GM18507 (cell line): ENCODE measurements at places on chromosomes 5 and 9.

- DNase-seq: no peak
Observed at GRCh38 chr9:136095070-136096058, at the start of gene NACC2. NACC2 (minus strand) TSS chr9:136095289; CDS start chr9:136050521, 44,768 bp downstream.

- DNase-seq: no peak
Observed at GRCh38 chr9:126516561-126516935, 97.2 kb upstream of the LMX1B start.

GRCh38 chr9:118594428-118594827, 774.8 kb downstream of the BRINP1 start:
- no peak for DNase-seq

GRCh38 chr5:35672995-35673394, 55.3 kb downstream of the SPEF2 start:
- DNase-seq: no peak

DNA sequence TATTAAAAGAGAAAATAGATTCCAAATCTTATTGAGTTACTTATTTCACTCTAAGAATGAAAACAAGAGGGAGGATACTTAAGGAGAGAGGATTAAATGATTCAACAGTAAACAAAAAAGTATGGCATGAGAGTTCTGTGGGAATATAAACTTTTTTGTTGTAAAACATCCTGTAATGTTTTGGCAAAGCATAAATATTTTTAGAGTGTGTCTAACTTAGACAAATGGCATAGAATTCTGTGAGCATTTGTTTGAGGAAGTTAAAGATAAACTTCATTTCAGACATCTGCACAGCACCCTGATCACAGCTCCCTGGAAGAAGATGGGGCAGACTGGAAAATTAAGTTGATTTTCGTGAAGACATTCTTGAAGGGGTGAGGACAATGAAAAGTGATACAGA, 246.8 kb upstream of the HAPLN1 start:
- no peak for DNase-seq

DNA sequence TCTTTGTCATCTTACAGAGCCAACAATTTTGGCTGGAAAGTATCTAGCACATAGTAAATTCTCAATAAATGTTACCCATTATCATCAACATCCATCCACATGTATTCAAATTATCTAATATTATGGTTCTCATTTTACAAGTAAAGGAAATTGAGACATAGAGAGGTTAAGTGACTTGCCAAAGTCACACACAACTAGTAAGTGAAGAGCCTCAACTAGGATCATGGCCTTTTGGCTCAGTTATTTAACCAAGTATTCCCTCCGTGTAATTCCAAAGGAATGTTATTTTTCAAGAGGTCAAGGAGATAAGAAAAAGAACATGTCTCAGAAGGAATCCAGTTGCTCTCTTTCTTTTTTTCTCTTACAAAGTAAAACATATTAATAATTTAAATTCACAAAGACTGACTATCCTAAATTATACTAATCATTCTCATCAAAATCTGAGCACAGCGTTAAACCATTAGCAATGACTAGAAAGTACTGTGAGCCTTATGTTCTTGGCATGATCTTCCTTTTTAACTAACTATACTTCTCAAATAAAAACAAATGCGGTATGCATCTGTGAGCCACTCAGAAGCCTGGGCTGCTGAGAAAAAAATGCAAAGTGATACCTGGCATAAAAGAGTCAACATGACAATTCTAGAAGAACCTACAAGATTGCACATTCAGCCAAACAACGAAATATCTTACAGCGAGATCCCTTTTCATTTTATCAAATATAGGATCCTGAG, 350.9 kb downstream of the GLIS3 start:
- no peak for DNase-seq

GRCh38 chr9:32497921-32498320, 28.1 kb downstream of the RIGI start:
- DNase-seq: no peak

DNA sequence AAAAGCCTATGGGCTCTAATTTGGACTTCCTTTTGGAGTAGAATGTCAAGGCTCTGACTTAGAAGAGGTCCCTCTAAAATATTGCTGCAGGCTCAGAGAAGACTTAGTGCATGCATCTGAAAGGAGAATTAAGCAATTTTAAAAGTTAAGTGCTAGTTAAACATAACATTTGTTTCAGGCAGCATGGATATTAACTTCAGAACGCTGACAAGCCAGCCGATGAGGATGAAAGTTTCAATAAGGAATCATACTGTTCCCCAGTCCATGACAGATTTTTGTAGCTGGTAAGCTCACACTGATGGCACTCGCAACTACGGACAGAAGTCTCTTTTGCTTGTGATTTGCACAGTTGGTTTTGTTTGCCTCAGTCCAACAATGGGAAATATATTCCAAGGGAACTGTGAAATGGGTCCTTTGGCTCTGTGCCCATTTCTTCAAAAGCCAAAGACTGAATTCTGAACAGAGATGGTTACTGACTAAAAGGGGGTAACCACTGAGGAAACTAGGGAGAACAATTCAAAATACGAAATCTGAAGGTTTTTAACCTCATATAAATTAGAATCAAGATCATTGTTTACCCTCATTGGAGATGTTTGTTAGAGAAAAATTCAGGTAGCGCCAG, 47.6 kb downstream of the DCP2 start:
- no peak for DNase-seq

- no peak for DNase-seq
Observed at GRCh38 chr5:154271466-154271865, 80.9 kb downstream of the GALNT10 start.

DNA sequence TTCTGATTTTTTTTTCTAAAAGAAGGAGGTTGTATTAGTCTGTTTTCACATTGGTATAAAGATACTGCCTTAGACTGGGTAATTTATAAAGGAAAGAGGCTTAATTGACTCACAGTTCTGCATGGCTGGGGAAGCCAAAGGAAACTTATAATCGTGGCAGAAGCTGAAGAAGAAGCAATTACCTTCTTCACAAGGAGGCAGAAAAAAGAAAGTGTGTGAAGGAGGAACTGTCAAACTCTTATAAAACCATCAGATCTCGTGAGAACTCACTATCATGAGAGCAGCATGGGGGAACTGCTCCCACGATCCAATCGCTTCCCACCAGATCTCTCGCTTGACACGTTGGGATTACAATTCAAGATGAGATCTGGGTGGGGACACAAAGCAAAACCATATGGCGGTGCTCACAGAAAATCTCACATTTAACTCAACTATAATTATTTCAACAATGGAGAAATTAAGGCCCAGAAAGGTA, 27.1 kb downstream of the DPYSL3 start:
- no peak for DNase-seq

GRCh38 chr9:73162987-73163768, 11.5 kb downstream of the ANXA1 start:
- no peak for DNase-seq

DNA sequence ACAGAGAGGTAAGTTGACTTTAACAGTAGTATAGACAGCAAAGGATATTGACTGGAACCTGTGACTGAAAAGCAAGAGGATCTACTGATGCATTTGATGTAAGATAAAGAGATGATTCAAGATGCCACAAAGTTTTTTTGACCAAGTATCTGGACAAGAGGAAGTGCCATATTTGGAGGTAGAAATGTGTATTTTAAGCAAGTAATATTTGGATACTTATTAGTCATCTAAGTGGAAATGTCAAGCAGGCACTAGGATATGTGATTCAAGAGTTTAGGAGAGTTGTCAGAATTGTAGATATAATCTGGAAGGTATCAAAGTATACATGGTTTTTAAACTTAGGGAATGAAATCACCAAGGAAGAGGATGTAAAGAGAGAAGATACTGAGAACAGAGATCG, 686.1 kb upstream of the CHD1 start:
- no peak for DNase-seq

DNA sequence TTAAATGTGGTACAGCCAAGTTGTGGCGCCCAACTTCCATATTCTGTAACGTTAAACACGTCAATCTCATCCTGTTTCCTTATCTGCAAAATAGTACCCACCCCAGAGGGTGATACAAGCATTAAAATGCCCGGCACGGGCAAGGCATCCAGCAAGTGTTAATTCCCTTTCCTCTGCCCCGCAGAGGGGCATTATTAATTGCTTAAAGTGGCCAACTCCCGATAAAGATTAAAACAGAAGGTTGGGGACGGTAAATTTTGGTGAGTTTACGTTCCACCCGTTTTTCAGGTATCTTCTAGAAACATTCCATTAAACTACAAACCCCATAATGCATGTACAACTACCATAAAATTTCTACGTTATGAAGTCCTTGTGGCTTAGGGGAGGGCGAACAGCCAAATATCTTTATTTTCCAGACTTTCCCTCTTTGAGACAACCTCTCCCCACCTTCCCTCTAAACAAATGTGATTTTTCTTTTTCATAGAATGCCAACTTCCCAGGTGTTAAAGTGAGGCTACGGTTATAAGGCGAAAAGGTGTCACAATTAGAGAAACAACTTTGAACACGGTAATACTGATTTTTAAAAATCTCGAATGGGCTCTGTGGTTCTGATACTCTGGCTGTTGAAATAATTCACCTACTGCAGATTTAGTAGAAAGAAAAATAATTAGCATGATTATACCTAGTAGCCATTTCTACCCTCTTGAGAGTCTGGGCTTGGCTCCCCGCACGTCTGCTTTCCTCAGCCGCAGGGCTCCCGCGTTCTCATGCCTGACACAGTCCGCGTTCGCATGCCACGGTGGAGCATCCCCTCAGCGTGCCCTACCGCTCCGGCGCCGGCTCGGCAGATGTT, 1.2 kb upstream of the GPBP1 start:
- no peak for DNase-seq

DNA sequence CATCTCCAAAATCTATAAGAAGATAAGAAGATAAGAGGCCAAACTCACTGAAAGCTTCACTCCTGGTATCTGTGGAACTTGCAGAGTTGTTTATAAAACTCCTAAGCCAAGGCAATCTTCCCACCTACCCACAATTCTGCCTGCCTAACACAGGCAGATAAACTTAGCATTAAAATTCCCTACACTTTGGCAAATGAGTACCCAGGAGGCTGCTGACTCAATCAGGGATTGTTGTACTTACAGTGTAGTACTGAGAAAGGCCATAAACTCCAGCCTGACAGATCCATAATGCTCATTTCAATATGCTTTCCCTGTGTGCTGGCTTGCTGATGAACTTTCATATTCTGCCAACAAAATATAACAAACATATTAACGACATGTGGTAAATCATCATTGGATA, 725.2 kb downstream of the BRINP1 start:
- no peak for DNase-seq

- DNase-seq: no peak
Observed at GRCh38 chr9:21668516-21668915, 133.9 kb upstream of the MTAP start.

- DNase-seq: no peak
Observed at GRCh38 chr5:103216137-103216536, 42.4 kb upstream of the MACIR start.

GRCh38 chr5:56569566-56569965, 245.8 kb upstream of the MAP3K1 start:
- DNase-seq: no peak

- DNase-seq: no peak
Observed at GRCh38 chr9:124260769-124261603, 3.2 kb downstream of the NEK6 start.

DNA sequence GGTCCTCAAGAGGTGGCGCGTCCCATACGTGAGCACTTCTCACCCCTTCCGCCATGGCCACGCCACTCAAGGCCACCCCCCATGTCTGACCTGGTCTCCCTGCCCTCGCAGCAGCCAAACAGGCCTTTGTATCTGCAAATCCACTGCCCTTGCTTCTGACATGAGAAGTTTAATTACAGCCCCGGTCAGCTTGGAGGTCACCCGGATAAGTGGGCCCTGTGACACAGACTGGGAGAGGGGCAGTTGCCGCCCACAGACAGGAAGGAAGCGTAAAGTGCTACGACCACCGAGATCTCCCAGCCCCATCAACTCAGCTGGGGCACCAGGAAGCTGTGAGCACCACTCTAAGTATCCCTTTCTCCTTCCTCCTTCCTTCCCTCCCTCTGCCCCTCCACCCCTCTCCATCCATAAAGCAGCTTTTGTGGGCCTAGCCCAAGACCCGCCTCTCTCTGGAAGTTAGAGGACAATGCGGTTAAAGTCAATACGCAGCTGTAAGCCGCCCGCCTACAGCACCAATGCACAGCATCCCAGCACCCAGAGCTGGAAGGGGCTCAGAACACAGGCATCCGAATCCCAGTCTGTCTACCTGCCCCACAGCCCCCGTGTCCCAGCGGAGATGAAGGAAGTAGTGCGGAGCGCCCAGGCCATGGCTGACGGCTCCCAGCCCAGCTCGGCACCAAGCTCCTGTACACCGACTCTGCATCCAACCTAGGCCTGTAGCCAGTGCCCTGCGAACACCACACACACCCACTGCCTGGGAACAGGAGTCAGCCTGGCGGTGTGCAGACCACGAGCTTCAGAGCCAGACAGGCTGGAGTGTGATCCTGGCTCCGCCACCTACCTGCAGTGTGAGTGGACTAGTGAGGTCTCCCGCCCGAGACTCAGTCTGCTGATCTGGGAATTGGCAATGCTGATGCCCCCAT, 44.8 kb upstream of the RNF130 start:
- no peak for DNase-seq

- DNase-seq: no peak
Observed at GRCh38 chr9:85433046-85433445, 308.7 kb downstream of the AGTPBP1 start.

DNA sequence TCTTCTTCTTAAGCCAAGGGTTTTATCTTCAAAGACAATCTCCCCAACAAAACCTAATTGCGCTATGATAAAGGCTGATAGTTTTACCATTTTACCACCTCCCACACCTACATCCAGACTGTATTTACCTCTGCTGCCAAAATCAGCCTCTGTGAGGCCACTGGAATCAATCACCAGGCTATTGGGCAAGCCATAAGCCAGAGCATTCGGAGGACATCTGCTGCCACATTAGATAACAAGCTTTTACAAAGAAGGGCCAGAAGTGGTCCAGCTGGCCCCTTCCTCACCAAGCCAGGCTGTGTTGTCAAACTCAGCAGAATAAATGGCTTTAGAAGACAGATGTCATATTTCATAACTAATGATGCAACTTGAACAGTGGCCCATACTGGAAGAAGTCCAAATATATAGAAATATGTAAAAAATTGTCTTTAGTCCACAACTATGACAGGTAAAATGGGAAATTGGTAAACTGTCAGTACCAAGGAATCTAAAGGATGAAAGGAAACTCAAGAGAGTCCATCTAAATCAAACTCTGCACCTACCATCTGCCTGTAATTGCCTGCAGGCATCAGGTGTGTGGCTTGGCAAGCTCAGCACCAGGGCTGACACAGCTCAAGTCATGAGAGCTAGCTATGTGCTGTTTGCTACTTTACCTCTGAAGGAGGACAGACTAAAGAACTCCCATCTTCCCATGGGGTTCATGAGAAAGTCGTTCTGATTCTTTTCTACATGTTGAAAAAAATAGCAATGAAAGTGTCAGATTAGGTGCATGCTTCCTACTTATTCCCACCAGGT, 16.1 kb downstream of the SLC45A2 start:
- DNase-seq: no peak

DNA sequence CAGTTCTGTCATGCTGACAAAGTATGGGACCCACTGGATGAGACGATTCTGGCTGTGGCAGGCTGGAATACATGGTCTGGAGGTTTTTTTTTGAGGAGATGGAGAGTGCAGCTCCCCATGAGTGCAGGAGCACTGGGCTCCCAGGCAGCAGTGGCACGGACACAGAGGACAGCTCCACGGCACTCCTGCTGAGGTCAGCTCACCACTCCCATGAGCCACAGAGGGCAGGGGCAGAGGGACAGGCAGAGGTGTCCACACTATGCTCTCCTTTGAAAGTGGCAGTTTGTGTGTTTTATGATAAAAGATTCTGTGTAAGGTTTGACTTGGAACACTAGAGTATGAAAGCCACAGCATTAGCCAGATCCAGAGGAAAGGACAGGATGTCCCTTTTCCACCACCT, 114.4 kb downstream of the UBE2R2 start:
- DNase-seq: no peak

- no peak for DNase-seq
Observed at GRCh38 chr5:134374232-134374631, 2.9 kb downstream of the UBE2B start.

- no peak for DNase-seq
Observed at GRCh38 chr9:121153642-121154041, 48.0 kb downstream of the RAB14 start.
